ENCODE measurements at places on chromosomes 7 and 10.

DNA sequence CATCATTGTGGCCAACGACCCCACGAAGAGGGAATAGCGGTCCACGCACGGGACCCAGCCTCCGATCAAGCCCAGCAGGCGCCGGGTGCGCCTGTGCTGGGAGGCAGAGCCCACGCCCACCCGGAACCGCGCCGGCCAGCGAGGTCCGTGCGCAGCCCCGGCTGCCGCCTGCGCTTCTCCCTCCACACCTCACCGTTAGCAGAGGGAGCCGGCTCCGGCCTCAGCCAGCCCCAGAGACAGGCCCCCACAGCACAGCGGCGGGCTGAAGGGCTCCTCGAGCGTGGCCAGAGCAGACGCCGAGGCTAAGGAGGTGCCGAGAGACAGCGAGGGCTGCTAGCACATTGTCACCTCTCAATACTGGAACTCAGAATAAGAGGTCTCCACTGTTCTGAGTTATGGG lies 3.6 kb downstream of the ITPRID1 start:
- no peak overlapping the region for H3K4me3 ChIP-seq
- no peak overlapping the region for H3K27ac ChIP-seq
- H3K27me3 ChIP-seq: no peaks in the 10 kb centered on the region
- DNase-seq: no peak
- H3K4me1 ChIP-seq: no peaks in the 10 kb centered on the region

- DNase-seq: no peak
- H3K4me1 ChIP-seq: no peaks in the 10 kb centered on the region
- peak overlapping the region; percentile 27 for H3K4me3 ChIP-seq
- no peak overlapping the region for H3K27ac ChIP-seq
These were observed 76.9 kb downstream of the INSIG1 start for GRCh38 chr7:155374276-155375252.

DNA sequence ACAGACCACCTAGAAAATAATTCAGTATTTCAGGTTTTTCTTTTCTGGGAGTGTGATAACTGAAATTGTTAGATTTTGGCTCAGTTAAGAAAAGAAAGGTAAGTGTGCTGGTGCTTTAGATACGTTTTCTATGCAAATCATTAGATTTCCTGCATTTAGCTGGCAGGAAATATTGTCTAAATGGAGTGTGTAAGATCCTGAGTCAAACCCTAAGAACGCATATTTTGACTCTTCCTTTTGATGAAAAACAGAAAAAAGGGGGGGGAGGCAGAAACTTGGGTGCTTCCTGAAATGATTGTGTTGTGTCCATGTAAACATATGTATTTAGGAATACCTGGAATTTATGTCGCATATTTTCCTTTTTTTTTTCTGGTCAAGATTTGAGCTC lies 1.2 kb downstream of the GRK5 start:
- no peak for DNase-seq
- peak overlapping the region; percentile 80 for H3K4me3 ChIP-seq
- H3K4me1 ChIP-seq: peaks cover 40% of the 10 kb centered on the region

DNA sequence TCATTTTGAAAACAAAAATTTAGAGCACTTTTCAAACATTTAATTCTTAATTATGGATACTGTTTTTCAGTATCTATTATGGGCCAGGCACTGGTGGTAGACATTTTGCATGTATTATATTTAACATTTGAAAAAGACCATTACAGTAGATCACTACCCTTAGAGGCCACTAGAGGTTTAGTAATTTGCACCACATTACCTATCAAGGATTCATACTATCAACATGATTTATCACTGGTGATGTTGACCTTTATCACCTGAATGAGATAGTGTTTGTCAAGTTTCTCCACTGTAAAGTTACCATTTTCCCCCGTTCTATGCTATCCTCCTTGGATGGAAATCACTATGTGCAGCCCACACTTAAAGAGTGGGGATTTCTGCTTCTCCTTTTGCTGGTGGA lies 4.4 kb upstream of the SNX13 start:
- no peak for DNase-seq
- peaks cover 4% of the 10 kb centered on the region for H3K27me3 ChIP-seq
- H3K4me1 ChIP-seq: peaks cover 6% of the 10 kb centered on the region
- no peaks in the 10 kb centered on the region for H3K36me3 ChIP-seq
- H3K27ac ChIP-seq: no peak overlapping the region
- no peak overlapping the region for H3K4me3 ChIP-seq

DNA sequence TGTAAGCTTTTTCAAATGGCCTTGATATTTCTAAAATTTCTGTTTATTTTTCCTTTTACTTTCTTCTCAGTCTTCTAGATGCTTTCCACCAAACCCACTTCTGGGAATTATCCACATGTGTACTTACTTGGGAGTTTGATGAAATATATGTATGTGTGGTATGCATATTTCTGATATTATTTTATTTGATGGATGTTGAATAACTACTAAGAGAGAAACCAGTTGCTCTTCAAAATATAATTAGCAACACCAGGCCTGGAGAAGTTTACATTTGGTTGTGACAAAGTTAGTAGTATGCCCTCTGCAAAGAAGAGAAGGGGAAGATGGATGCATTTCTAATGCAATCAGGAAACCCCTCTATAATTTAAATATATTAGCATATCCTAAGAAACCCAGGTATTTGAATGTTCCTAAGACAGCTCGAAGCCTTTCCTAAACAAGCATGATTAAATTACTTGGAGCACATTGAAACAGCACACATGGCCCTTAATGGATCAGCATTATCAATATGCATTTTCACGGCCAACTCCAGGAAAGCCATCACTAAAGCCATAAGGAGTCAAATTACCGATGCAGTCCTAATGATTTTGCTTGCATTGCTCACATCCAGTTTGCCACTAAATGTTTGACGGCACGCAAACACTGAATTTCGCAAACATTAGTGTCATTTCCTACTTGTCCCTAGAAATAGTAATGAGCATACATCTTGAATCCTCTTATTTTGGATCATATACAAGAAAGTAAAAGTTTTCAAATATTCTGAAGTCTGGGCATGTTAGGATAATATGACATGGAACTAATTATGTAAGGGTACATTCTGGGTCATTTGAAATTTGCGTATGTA lies 393.8 kb downstream of the EXOC4 start:
- no peak overlapping the region for H3K4me3 ChIP-seq
- H3K27ac ChIP-seq: no peak overlapping the region
- no peaks in the 10 kb centered on the region for H3K27me3 ChIP-seq
- no peak for DNase-seq

GRCh38 chr10:2772135-2772534 lies 295.2 kb upstream of the PFKP start:
- peaks cover 5% of the 10 kb centered on the region for H3K27me3 ChIP-seq
- H3K27ac ChIP-seq: no peak overlapping the region
- no peaks in the 10 kb centered on the region for H3K36me3 ChIP-seq
- H3K4me1 ChIP-seq: no peaks in the 10 kb centered on the region
- H3K4me3 ChIP-seq: no peak overlapping the region
- DNase-seq: no peak

DNA sequence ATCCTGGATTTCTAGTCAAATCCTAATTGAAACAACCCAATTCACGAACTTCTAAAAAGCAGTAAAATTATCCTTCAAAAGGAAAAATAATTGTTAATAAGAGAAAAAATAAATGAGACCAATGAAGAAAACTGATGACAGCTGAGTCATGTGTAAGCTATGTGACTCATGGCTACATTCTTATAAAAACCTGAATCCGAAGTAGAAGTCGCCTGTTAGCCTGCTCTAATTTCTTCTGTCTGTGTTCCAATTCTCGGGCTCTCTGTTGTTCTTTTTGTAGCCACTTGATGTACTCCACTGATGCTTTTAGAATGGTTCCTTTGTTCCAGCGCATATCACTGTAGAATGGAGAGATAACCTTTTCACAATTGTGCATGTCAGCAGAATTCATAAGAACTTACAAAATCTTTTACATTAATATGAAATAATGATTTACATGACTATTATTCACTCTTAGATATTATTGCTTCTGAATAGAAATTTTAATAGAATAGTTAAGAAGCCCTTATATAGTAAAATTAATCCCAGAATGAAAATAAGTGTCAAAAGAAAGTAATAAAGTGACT lies 88.8 kb downstream of the TFEC start:
- H3K4me3 ChIP-seq: no peak overlapping the region
- no peaks in the 10 kb centered on the region for H3K27me3 ChIP-seq
- DNase-seq: no peak
